ENCODE measurements at places on chromosomes 1 and 21.
A peak's percentile ranks its signal among the peaks of the same experiment; 100 is the strongest.

DNA sequence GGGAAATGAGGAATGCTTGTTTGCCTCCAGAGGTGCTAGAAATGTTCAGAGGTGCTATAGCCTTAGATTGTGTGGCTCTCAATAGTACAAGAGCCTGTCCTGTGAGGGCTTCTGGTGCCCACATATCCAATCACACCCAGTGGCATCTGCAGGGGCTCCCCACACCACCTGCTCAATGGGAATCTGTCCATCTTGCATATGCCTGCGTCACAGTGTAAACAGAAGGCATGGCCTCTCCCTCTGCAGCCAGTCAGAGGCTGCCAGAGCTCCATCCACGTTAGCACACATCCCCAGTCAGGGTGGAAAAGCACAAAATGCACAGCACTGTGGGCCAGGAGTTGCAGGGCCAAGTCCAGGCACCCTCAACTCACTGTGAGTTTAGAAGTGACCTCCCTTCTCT is 113.6 kb upstream of the GRIK3 start:
- no peak for DNase-seq

- DNase-seq, result no peak
Measured at GRCh38 chr1:5424802-5425703, 567.2 kb downstream of the NPHP4 start.

GRCh38 chr1:90973897-90974798 is 47.7 kb downstream of the ZNF644 start:
- peak; percentile 43 for DNase-seq

DNA sequence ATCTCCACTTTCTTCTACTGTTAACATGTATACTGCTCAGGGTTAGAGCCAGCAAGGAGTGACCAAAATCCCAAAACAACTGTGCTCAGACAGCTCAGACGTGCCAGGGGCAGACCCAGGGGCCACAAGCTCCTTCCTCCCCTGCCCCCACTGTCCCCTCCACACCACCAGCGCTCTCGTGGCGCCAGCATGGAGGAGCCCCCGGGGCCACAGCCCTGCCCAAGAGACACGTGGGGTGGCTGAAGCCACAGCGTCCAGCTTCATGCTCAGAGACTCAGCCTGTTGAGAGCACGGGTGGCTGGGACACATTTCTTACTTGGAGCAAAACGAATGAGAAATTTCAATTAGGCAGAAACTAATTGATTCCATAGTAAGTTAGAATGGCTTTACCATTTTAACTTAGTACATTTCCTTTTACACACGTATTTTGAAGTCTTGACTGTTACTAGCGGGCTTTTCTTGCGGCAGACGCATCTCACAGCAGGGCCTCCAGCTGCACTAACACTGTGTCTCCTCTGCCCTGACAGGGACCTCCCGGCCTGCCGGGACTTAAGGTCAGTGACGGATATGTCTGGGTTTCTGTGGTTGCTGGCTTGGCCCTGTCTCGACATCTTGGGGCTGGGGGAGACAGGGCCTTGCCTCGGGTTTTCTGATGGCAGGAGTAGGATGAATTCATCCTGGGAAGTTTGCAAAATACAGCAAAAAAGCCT is 54.2 kb downstream of the SLC19A1 start:
- DNase-seq, result no peak

DNA sequence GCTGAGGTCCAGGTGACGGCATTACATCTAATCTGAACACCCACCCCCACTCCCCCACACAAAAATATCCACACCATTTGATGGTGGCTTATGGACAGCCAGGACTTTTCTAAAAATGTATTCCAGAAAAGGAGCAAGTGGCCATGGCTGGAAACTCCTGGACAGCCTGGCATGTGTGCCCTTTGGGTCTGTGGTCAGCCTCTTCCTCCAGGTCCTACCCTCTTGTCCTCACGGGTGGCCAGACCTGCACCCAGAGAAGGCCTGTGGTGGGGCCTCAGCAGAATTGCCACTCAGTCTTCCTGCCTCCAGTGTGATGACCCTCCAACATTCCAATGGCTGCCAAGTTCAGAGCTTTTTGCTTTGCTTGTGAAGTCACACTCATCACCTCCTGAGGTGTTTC is 600.6 kb downstream of the AJAP1 start:
- DNase-seq, result no peak

- no peak for DNase-seq
Measured at GRCh38 chr1:231139659-231140654, 21.9 kb upstream of the TRIM67 start.

GRCh38 chr1:67747671-67748546 is 62.9 kb downstream of the GADD45A start:
- no peak for DNase-seq

GRCh38 chr1:174116042-174116441 is 43.3 kb upstream of the RABGAP1L start:
- DNase-seq, result no peak

DNA sequence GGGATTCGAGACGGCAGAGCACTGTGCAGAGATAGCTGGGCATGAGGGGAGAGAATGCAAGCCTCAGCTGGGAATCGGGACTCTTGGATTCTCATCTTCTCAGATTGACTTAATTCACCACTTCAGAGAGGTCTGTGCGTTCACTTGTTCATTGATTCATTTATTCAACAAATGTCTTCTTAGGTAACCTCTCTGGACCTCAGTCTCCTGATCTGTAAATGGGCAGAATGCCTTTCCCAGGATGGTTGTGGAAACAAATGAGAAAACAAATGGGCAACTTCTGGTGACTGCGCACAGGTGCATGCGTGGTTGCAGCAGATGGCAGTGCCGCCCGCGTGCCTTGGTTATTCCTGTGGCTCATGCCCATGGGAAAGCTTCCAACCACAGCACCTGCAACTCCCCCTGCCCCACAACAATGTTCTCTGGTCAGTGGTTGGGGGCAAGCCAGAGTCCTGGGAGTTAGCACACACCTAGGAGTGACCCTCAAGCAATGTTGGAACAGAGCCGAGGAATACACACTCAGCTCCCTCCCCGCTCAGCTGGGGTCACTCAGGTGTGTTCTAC is 110.1 kb upstream of the RUNX3 start:
- no peak for DNase-seq

Data from LNCaP clone FGC (cell line).